ENCODE measurements at places on chromosomes 16 and 17.

GRCh38 chr17:44578947-44579346 is 21.7 kb downstream of the FZD2 start:
- no peak for DNase-seq

DNA sequence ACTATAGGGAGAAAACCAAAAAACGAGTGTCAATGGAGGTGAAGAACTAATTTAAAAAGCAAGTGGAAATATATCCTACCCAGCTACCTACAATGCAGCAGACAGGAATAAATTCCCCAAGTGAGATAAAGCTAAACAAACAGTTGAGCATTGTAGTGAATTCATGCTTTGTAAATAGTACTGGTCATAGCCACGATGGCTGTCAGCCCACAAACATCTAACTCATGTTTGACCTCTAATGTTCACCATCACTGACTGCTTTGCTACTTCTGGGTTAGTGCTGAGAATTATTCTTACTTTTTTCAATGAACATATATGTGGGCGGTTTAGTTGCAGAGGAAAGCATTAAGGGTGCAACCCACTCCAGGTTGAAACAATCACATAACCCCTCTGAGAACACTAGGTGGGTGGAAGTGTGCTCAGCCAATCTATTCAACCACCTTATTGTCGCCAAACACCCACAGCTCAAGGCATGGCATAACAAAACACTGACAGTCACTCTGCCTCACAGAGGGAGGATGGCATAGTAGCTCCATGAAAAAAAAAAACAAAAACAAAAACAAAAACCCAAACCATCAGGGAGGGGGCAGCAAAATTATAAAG is 264.1 kb downstream of the ZFHX3 start:
- peak; percentile 20 for DNase-seq

- no peak for DNase-seq
These were observed 20.8 kb downstream of the CHMP1A start for GRCh38 chr16:89636663-89637062.

GRCh38 chr17:32185875-32186274 is 43.6 kb downstream of the RHOT1 start:
- DNase-seq = no peak

DNA sequence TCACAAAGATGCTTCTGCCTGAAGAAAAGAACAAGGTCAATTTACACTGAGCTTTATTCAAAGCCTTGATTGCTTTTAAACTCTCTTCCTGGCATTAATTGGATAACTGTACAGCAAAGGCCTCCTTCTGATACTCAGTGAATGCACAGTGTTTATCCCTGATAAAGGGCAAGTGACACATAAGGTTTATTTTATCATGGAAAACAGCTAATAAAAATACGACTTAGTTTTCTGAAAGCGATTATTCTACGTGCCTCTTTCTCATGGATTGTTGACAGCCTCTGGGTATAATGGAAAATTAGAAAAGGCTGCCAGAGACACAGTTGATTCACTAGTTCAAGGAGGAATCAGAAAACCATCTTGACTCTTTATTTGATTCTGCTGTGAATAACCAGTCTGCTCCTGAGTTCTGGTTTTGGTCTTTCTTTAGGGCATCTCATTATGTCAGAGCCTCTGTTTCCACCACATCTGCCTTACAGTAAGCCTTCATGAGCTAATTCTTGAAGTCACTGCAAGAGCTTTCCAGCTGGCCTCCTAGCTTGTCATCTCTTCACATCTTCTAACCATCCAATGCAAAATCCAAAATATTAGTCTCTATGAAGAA is 212.9 kb downstream of the CNTNAP4 start:
- DNase-seq = no peak

- no peak for DNase-seq
These were observed 11.6 kb upstream of the ZNF689 start for GRCh38 chr16:30621765-30622164.

DNA sequence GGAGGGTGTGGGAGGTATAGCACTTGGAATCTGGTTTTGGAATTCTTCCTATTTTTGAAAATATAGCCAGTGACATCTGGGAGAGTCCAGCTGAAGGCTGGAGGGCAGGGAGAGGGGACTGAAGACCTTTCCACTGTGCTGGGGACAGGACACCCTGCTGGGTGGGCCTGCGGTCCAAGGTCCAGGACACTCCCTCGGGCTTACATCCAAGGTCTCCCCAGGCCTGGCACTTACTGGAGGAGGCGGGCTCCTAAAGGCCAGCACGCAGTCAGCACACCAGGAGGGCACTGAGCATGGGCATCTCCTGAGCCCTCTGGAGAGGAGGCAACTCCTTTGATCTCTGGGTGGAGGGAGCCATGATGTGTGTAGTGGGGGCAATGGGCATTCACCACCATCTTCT is 35.5 kb upstream of the ETV4 start:
- DNase-seq = no peak

DNA sequence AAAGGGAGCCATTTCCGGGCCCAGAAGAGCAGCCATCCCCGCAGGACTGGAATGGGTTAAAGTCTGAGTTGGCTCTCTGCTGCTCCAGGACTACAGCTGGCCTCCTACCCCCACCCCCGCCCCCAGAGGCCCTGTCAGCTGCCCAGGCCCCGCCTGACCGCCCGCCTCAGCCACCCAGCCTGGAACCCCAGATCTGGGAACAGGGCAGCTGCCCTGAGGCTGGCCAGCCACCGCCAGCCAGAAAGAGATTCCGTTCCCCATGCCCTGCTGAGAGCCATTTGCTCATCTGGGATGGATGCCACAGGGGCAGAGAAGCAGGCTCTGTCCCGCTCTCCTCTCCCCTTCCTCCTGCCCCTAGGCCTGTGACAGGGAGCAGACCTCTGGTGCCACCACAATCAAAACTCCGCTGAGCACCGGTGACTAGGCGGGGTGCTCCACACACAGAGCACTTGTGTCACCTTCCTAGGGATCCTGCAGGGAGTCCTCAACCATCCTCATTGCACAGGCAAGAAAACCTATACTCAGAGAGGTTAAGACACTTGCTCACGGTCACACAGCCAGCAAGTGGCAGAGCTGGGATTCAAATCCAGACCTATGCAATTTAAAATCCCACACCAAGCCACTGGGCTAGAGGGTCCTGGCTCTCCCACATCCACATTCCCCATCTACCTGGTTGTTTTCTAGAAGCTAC is 44.1 kb downstream of the ZNF423 start:
- no peak for DNase-seq

- DNase-seq = peak; percentile 32
These were observed 95.6 kb downstream of the PRKCA start for GRCh38 chr17:66398059-66398458.

- DNase-seq = peak; percentile 43
These were observed 21.2 kb upstream of the MON1B start for GRCh38 chr16:77169650-77170236.
